ENCODE measurements at places on chromosomes 2 and 18.
A peak's percentile ranks its signal among the peaks of the same experiment; 100 is the strongest.

DNA sequence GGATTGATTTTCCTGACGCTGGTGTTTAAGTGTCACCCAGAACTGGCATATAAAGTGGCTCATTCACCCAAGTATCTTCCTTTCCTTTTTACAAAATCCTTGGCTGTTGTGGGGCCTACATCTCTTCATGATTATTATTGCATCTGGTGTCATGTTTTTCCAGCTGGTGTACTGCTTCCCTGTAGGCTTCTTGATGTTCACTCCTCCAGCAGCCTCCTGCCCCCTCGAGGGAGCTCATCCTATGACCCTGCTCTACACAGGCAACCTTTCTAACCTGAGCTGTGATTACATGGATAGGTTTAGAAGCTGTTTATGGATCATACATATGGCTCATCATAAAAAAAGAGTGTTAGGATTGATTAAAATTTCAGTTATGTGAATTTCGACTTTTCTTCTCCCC, 12.4 kb upstream of the AGPS start:
- no peak for DNase-seq

DNA sequence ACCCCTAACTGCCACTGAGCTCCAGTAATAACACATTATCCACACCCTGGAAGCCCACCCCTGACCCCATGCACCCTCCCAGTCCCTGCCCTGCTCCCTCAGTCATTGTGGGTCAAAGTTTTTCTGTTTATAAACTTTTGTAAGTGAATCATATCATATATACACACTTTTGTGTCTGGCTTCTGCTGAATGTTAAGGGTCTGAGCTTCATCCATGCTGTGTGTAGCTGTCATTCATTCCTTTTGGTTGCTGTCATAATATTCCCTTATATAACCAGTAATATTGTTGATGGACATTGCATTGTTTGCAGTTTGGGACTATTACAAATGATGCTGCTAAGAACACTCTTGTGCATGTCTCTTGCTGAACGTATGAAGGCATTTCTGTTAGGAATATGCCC, 14.5 kb downstream of the CNNM4 start:
- no peak for DNase-seq

- no peak for DNase-seq
These were observed 240.6 kb downstream of the TFCP2L1 start for GRCh38 chr2:121044412-121044811.

DNA sequence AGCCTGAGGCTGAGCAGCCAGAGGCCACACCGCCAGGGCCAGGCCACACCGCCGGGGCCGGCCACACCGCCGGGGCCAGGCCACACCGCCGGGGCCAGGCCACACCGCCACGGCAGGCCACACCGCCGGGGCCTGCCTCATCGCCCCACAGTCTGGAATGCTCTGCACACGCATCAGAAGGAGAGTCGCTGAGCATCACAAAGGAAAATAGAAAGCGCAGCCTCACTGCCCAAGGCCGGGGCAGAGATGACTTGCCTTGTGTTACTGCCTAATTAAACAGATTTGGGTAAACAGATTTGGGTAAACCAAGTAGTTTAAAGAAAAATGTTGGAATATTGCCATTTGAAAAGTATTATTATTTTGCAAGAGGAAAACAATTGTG, 10.4 kb upstream of the NFATC1 start:
- DNase-seq: no peak

- DNase-seq: no peak
These were observed 29.1 kb upstream of the EPC2 start for GRCh38 chr2:148615381-148615841.

DNA sequence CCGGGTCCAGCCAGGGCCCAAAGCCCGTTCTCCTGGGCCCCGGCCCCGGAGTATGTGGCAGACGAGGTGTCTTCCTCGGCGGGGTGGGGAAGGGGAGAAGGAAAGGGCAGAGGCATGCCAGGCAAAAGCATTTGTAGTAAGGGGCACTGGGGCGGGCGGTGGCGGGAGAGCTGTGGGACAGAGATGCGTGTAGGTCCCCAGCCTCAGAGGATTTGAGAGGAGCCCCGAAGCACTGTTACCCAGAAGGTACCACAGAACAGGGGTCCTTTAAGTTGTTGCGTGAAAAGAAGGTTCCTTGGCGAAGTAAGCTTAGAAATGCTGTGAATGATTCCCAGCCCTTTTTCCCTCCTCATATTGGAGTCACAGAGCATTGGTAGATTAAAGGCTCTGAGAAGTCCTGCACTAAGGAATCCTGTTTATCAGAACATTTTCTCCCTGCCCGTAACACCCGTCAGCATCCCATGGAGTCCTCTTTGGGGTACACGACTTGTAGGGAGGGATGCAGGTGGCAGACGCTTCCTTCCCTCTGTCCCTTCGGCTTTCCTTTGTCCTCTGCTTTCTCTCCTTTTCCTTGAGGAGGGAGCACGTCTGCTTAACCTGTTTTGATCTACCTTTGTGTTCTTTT, 12.5 kb downstream of the GAREM2 start:
- DNase-seq: no peak

DNA sequence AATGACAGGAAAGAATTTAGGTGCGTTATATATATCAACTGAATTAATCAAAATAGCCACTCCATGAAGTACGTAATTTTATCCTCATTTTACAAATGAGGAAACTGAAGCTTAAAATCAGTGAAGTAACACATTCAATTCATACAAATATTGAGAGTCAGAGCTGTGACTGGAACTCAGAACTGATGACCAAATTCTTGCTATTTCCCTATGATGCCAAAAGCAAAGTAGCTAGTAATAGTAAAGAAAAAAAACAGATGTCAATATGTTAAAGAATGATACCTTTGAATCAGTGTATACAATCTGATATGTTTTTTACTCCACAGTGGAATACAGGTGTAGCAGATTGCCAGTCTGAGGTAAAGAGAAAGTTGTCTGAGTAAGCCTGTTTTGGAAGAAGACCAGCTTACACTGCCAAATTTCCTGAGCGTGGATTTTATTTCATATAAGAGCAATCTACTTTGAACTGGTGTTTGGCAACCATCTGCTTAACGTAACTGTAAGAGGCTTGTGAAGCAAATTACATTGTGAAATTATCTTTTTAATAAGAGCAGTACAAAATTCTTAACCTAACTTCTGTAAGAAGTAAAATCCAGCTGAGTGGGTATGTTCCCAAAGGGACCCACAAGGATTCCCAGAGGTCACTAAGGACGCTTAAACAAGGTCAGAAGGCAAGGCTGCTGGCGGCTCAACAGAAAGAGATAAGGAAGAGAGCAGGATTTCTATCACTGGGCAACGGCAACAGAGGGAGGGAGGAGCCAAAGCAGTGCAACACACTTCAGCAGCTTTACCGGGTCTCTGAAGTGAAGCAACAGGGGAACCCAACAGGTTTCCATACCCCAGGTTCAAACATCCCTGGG, 85.6 kb downstream of the IKZF2 start:
- DNase-seq: no peak

GRCh38 chr2:146826388-146826787, 1018.4 kb upstream of the ACVR2A start:
- DNase-seq: no peak

DNA sequence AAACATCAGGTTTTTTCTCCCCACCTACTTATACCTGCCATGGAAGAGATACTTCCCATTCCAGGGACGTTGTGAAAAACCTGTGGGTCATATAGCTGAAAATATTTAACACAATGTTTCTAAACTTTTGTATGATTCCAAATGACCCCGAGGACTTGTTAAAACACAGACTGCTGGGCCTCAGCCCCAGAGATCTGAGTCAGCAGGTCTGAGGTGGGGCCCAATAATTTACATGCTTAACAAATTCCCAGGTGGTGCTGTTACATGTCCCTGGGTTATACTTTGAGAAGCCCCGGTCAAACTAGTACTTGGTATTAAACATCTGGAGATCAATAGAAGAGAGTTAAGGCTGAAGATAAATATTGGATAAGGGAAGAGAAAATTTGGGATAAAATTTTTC, 71.4 kb upstream of the FRZB start:
- DNase-seq: no peak

DNA sequence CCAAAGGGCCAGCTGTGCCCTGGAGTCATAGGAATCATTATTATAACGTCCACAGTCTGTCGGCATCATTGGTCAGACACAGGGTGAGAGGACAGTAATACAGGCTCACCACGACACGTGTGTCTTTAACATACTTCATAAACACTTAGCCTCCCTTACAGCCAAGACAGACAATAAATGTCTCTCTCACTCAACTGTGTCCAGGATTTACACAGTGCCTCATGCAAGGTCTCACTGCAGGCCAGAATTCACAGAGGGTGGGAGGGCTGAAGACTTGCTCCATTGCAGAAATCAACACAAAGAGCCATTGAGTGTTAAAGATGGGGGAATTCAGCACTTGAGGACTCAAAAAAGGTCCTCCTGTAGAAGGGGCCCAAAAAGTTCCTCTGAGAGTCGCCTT, 210.5 kb downstream of the BCL2 start:
- no peak for DNase-seq

- DNase-seq: no peak
These were observed 52.1 kb downstream of the NCK2 start for GRCh38 chr2:105796791-105797190.

DNA sequence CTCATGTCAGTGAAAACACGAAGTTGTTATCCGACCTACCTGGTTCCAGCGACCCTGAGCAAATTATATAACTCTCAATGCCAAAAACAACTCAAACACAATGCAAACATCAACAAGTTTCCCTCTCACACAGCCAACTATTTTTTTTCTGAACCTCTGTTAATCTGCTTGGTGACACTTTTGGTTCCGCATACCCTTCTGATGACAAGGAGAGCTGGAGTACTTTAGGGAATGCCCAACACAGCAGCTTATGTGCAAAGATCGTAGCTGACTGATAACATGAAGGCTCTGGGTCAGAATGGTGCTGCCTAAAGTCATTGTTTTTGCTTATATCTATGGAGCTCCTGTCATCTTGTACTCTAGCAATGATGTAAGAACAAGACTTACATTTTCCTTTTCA, 72.7 kb upstream of the CCDC68 start:
- no peak for DNase-seq

DNA sequence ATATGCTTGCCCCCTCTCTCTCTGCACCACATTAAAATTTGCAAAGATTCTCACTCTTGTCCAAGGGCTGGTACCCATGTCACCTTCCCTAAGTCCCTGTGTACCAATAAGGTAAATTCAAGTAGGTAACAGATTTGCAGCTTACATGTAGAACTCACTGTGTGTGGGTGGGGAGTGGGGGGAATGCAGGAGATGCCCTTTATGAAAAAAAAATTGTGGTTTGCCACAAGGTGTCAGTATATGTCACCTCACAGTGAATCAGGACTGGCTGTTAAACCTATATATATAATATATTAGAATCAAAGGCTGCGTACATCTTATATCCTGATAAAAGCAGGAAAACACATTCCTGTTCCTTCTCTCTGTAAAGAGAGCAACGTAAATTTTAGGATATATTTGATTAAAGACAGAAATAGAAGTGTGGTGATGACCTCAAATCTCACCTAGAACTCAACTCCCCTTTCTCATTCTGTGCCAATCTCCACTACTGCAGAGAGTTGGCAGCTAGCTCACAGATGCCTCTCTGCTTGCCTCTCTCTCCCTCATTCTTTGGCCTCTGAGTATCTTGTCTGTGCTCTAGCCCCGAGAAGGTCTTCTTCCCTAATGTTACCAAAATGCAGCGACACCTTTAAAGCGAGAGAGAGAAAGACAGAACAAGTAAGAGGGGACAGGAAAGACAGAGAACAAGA, 536 bp downstream of the XDH start:
- DNase-seq: peak; percentile 6

- DNase-seq: no peak
These were observed 428.8 kb downstream of the ZNF521 start for GRCh38 chr18:24923138-24923537.

DNA sequence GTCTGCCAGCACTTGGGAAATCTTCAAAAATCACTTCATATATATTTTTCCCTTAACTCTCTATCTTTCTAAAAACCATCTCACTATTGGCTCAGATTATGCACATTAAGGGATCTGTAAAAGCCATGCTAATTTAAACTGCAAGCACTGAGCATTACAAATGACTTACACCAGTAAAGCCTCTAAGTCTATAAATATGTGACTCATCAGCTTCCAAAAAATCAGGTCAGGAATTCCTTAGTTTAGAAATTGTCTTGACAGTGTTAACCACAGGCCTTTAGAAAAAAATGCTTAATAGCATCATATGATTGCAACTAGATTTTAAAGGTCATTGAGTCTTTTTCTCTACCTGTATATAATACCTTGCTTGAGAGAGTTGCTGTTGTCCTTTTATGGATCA, 1113.6 kb upstream of the PIK3C3 start:
- DNase-seq: no peak

DNA sequence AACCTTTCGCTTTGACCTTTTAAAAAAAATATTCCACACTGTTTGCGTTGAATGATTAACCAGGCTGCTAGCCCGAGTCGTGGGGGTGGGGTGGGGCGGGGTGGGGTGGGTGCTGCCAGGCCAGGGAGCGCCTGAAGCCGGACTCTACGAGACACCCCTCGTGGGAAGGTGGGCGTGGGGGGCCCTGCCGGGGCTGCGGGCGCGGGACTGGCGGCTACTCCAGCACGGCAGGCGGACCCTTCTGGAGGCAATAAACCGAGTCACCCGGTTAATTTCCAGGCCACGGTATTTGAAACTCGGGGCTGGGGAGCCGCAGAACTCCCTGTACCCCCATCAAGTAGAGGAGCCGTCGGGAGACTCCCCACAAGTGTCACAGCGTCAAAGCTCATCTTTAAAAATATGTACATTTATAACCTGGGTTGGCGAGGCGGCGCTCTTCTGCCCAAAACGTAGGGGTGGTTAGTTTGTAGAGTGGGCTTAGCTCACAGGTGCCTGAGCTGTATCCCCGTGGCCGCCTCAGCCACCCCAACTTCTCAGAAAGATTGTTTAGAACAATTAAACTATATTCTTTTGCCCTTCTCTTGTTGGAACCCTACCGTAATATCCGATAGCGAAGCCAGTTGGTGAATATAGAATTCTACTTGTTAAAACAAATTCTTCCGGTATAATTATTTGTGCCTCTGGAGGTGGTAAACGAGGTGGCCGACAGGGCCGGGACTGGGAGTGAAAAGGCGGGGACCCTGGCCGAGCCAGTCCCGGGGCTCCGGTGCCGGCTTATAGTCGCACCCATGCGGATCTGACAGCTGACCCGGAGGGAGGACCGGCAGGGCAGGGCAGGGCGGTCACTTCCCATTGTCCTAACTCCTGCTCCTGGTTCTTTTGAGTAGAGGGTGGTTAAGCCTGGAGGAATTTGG, 1.4 kb downstream of the B3GNT2 start:
- DNase-seq: no peak

- DNase-seq: no peak
These were observed 14.9 kb upstream of the GALR1 start for GRCh38 chr18:77234504-77235365.

DNA sequence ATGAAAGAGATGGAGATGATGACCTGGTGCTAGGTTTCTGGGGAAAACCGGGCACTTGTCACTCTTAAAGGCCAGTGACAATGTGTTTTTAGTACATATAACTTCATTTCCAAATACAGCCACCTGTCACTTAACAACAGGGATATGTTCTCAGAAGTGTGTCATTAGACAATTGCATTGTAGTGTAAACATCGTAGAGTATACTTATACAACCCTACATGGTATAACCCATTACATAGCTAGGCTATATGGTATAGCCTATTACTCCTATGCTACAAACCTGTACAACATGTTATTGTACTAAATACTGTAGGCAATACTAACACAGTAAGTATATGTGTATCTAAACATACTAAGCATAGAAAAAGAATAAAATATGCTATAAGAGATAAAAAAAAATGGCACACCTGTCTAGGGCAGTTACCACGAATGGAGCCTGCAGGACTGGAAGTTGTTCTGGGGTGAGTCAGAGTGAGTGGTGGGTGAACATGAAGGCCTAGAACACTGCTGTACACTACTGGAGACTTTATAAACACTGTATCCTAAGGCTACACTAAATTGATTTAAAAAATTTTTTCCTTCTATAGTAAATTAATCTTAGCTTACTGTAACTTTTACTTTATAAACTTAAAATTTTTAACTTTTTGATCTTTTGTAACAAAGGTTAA, 123.2 kb downstream of the THADA start:
- DNase-seq: no peak

Data from stimulated activated CD4-positive, alpha-beta T cell treated with anti-CD3 and anti-CD28 coated beads, Interleukin-2, amount 100 ng/mL, for 4 hours (primary cell).